Hepatic stellate cell (primary cell): ENCODE measurements at places on chromosomes 13 and 19.
A peak's percentile ranks its signal among the peaks of the same experiment; 100 is the strongest.

- DNase-seq = no peak
Observed at GRCh38 chr19:55058781-55059610, 4.0 kb downstream of the RDH13 start.

DNA sequence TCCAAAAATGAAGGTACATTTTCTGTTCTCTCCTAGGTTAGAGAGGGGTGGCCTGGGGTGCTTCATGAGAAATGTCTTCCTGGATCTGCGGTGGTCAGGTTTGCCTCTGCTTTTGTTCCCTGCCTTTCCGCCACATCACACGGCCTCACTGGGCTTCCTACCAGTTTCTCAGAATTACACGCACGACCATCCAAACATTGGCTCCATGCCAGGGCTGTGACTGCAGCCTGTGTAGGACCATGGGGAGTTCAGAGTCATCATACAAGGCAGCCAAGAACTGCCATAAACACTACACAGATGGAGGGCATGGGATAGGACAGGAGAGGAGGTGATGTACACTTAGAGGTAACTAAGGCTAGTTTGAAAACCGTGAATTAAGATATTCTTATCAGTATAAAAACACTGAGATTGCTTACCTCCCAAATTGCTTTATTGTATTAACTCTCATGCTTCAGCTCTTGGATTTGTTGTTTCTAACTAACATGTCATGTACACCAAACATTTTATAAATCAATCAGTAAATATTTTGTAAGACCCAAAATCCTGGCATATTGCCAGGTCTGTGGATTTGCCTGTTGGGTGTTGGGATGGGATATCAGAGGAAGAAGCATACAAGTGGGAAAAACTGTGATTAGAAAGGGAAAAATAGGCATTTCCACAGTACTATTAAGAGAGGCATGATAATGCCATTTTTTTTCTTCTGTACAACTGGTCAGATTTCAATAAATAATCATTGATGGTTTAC lies 45.2 kb downstream of the CDADC1 start:
- peak; percentile 36 for DNase-seq

GRCh38 chr13:38008636-38009035 lies 139.1 kb upstream of the TRPC4 start:
- DNase-seq = no peak

DNA sequence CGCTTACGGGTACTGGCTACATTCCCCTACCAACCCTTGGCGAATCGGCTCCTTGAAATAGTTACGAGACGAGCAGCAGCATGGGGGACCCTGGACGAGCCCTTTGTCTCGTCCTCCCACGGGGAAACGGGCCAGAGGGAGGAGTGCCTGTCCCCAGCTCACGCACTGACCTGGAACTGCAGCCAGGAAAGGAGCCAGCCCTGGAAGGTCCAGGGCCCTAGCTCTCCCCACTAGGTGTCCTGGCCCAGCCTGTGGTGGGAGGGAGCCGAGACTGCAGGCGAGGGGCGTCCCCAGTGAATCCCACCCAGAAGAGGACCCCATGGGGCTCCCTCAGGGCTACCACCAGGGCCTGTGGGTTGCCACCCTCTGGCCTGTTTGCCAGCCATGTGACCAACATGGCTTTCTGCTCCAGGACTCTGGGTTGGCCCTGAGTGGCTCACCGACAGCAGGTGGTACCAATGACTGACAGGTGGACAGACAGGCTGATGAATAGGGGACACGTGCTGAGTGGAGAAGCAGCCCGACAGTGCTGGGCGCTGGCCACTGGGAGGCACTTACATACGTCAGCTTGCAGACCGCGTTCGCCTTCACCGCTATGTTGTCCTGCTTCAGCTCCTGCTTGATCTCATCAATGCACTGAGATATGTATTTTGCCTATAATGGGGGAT lies 13.2 kb downstream of the AP3D1 start:
- no peak for DNase-seq

DNA sequence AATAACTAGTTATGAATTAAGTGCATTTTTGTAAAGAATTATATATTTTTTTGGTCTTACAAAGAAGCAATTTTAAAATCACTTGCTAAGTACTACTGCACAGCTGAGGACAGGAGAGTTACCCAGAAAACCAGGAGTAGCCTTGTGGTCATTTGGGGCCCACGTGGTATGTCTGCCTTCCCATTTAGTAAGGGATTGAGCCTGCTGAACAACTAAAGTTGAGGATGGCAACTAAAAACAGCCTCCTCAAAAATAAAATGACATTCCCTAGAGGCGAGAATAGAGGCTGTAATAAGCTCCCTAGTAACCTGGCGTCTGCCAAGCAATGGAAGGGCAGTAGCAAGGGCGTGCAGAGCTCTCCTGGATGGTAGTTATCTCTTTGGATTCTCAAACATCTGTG lies 36.3 kb downstream of the DOCK9 start:
- DNase-seq = no peak

GRCh38 chr13:27442797-27443196 lies 7.6 kb downstream of the MTIF3 start:
- DNase-seq = no peak

DNA sequence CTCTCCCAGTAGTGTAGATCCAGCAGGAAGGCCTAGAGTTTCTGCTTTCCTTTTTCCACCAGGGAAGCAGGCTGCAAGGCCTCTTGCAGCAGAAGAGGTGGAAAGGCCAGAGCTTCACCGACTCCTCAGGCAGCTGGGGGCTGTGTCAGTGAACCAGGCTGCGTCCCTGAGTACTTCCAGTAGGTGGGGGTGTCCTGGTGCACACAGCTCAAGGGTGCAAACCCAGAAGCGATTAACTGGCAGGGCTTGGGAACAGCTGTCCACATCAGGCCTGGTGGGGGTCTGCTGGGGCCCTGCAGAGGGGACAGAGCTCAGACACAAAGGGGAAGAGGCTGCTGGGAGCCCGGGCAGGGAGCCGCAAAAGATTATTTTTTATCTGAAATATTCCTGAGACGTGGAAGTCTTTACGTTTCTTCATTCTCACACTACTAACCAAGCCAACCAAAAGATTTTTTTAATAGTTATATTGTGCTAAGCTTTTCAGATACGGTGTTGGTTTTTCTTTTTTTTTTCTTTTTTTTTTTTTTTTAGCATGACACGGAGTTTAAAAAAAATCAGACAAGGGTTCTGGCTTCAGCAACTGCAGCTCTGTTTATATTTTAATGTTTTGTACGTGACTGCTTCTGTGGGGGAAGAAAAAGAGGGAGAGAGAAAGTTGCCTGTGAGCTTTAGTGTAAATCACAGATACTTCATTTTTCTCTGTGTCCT lies 11.0 kb downstream of the TSHZ3 start:
- DNase-seq = peak; percentile 85

- no peak for DNase-seq
Observed at GRCh38 chr13:59208405-59209195, 955.1 kb downstream of the DIAPH3 start.

- DNase-seq = no peak
Observed at GRCh38 chr19:30864391-30865215, 484.6 kb downstream of the TSHZ3 start.

GRCh38 chr13:65965501-65965900 lies 1264.6 kb downstream of the PCDH9 start:
- no peak for DNase-seq

DNA sequence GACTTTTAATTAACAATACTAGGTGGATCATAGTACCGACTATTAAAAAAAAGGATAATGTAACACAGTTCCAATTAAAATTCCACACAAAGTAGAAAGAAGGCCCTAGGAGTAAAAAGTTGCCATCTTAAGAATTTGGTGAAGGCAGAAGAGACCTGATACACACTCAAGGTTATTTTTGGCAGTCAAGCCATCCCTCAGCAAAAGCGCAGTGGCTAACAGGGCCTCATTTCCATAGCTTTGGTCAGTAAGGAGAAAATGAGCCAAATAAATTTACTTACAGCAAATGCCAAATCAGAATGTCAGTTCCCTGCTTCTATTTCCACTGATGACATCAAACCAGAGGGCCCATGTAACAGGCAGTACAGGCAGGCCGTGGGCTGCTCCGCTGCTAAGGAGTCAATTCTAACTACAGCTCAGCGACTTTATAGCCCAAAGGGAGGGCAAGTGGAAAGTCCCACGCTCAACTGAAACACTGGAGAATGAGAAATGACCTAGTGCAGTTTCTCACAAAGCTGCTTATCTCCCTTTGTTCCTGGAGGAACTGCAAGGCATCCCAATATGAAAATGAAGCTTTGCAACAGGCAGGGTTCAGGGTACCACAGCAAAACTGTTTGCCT lies 6.3 kb downstream of the ARGLU1 start:
- DNase-seq = no peak

GRCh38 chr19:48964205-48965039 lies 687 bp upstream of the FTL start:
- no peak for DNase-seq

- DNase-seq = peak; percentile 85
Observed at GRCh38 chr19:6103217-6103644, 7.1 kb downstream of the RFX2 start.

DNA sequence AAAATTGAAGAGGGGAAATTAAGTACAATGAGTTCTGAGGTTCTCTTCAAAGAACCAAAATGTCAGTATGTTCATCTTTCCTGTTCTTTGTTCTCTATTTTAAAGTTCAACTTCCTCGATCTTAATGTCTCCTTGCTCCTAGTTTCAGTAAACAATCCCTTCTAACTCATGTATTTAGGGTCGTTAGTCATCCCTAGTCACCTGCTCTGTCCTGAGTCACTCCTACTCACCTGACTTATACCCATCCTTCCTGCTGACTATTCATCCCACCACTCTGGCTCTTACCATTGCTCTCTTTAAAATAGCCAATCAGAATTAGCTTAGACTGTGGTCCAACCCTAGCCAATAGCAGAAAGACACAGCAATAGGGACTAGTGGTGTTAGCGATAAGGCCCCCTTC lies 24.3 kb downstream of the ZNF90 start:
- DNase-seq = no peak

DNA sequence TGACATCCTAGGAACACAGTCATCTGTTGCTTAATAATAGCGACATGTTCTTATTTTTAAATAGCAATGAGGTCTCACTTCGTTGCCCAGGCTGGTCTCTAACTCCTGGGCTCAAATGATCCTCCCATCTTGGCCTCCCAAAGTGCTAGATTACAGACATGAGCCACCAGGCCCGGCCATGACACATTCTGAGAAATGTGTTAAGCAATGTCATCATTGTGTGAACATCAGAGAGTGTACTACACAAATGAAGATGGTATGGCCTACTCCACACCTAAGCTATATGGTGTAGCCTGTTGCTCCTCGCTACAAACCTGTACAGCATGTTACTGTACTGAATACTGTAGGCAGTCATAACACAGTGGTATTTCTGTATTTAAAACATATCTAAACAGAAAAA lies 24.6 kb upstream of the GARRE1 start:
- no peak for DNase-seq

GRCh38 chr13:60765700-60766411 lies 368.8 kb downstream of the TDRD3 start:
- no peak for DNase-seq

DNA sequence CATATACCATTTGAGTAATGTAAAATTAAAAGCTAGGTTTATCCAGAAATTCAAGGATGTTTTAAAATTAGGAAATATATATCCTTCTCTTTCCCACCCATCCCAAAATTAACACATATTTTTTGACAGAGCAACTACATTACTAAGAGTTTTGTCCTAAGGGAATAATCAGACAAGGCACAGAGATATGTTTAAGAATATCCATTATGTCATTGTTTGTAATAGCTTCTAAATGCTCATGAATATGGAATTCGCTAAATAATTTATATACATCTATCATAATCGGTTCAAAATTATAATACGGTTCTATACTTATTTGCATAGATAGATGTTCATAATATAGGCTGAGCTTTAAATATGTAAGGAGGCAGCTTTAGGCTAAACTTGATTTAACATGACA lies 9.8 kb downstream of the UBL3 start:
- DNase-seq = no peak

- DNase-seq = no peak
Observed at GRCh38 chr19:57599377-57599760, 316 bp upstream of the ZNF530 start.

DNA sequence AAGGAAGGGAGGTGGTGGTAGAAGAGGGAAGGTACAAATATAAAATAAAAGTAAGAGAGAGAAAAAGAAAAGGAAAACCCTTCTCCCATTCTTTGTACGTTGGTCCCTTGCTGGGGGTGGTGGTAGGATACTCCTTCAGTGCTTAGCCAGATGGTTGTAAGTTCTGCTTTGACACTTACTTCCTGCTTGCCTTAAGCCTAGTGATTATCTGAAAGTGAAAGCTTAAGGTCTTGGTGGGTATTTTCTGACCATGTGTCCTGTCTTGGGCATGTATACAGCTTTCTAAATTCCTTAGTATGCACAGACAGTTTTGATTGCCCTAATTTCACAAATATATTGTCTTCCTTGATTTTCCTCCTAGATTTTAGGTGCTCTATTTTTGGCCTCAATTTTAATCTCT lies 314.8 kb downstream of the PCDH17 start:
- DNase-seq = no peak

DNA sequence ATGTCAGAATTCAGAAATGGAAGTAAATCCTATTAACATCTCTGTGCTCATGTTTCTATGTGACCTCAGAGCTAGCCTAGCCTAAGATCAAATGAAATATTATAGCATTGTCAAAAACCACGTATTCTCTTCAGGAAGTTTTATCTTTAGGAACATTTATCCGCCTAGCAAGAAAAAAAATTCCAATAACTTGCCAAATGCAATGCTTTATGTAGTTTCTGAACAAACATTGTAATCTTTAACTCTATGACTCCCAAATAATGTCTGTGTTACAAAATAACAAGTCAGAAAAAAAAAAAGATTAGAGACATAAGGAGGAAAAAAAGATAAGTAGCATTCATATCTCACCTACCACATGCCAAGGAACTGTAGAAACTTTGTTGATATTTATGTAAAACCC lies 18.4 kb upstream of the IPO5 start:
- DNase-seq = no peak

- DNase-seq = no peak
Observed at GRCh38 chr13:40333226-40333625, 333.2 kb downstream of the FOXO1 start.

- no peak for DNase-seq
Observed at GRCh38 chr19:19860756-19861390, 4.8 kb upstream of the ZNF253 start.

- DNase-seq = no peak
Observed at GRCh38 chr13:40247845-40248244, 418.6 kb downstream of the FOXO1 start.

GRCh38 chr19:39740395-39740794 lies 2.6 kb upstream of the CLC start:
- no peak for DNase-seq

DNA sequence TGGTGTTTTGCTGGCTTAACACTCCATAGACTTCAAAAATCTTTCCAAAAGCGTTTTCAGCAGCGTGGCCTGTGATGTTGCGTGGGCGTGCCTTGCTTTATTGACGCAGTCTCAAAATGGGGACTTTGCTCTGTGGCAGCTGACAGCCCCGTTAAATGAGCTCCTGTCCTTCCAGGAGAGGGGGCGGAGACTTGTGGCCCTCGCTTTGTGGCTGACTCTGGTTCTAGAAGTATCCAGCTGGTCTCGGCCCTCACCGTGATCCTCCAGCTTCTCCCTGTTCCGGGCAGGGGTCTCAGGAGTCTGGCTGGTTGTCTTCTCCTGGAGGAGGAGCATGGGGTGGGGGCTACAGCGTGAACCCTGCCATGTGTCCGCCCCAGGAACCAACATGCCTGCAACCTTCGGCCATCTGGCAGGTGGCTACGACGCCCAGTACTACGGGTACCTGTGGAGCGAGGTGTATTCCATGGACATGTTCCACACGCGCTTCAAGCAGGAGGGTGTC lies 8.4 kb upstream of the ZNF554 start:
- no peak for DNase-seq

GRCh38 chr19:15563931-15564330 lies 51.1 kb upstream of the CYP4F8 start:
- DNase-seq = no peak

GRCh38 chr19:18586306-18586705 lies 2.3 kb upstream of the REX1BD start:
- no peak for DNase-seq
